ENCODE measurements at places on chromosomes 7 and 10.
A peak's percentile ranks its signal among the peaks of the same experiment; 100 is the strongest.

DNA sequence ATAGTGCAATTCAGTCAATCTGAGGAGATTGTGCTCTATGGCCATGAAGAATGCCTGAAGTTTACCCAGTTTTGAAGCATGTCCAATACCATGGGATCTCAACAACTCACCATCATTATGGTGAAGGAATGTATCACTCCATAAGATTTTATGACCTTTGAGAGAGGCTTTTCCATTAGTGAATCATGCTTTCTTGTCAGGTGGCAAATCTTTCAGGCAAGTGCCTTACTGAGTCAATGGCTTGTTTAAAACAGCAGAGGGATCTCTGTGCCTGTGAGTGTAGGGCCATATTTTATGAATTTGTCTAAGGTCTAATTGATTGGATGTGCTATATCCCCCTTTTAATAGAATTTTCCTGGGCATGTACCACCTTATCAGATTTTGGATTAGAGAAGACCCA lies 131.5 kb downstream of the CCDC7 start:
- no peak for DNase-seq

DNA sequence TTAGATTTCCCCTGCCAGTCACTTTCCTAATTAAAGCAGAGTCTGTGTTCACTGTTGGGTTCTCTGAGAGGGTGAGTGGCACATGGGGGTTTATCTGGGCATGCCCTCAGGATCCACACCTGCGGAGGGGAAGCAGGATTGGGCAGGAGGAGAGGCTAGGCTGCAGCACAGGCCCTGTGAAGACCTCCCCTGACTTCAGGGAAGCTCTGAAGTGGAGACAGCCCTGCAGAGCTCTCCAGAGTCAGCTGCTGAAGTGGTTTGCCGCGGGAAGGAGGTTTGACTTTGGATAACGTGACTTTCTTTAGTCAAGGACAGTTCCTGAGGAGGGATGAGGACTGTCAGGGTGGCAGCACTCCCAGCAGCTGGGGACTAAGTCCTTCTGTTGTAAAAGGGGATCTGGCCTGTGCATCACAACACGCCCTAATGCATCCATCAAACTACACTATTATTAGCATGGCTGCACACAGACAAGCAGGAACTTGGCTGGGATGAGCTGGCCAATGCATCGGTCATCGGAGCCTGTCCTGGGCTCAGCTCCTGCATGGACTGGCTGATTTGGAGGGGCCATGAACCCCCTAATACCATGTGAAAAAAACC lies 50.9 kb upstream of the LEP start:
- DNase-seq: no peak

- no peak for DNase-seq
Observed at GRCh38 chr10:112426111-112426510, 20.6 kb downstream of the ZDHHC6 start.

GRCh38 chr7:25964483-25964991 lies 187.5 kb upstream of the NFE2L3 start:
- no peak for DNase-seq

GRCh38 chr10:132462463-132463332 lies 65.7 kb downstream of the PWWP2B start:
- no peak for DNase-seq

GRCh38 chr10:113921561-113922370 lies 67.3 kb downstream of the NHLRC2 start:
- DNase-seq: no peak

- DNase-seq: no peak
Observed at GRCh38 chr10:118032564-118032963, 14.2 kb downstream of the RAB11FIP2 start.

GRCh38 chr7:11748884-11749283 lies 83.1 kb downstream of the THSD7A start:
- DNase-seq: peak; percentile 1

DNA sequence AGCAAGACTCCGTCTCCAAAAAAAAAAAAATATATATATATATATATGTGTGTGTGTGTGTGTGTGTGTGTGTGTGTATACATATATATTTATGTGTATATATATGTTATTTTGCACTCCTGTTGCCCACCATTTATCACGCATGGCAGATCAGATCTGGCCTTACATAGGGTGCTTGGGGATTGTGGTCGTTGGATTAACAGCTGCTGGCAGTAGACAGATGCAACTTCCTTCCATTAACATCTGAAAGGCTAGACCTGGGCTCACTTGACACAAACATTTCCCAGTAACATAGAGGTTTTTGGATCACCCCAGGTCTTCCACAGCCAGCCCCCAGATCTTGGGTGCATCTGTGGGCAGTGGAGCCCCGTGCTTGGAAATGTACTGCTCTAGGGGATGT lies 40.8 kb upstream of the DLD start:
- no peak for DNase-seq

- no peak for DNase-seq
Observed at GRCh38 chr10:132868995-132869394, 73.4 kb downstream of the CFAP46 start.

DNA sequence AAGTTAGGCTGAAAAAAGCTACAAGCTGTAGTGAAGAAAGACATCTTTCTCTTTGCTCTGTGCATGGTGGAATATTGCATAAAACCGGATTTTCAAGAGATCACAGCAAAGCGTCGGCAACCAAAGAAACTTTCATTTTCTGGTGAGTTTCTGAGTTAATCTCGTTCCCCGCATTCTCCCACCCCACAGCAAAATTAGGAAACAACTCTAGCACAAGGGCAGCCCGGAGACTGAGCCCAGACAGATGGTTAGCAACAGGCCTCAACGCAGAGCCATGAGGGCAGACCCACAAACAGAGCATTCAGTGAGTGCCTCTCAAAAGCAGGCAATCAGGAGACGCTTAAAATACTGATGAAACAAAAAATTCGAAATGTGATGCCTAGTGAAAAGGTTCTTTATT lies 396.1 kb upstream of the KLF6 start:
- DNase-seq: no peak

- DNase-seq: no peak
Observed at GRCh38 chr10:77959384-77959783, 32.8 kb upstream of the DLG5 start.

DNA sequence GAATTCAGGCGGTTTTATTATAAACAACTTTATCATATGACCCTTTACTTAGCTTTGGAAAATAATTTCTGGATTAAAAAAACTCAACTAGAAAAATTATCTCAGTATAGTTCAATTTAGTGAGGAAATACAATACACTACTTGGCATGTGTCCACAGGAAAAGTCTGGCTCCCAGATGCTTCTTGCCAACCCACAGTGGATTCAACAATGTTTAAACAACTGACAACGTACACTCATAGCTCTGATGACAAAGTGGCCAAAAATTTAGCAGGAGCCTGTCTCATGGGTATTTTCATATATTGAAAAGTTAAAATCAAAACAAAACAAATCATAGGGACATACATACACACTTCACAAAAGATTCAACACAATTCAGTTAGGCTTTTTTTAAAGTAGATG lies 158.8 kb downstream of the SKAP2 start:
- DNase-seq: no peak

GRCh38 chr10:45280113-45280760 lies 35.2 kb downstream of the OR13A1 start:
- no peak for DNase-seq

DNA sequence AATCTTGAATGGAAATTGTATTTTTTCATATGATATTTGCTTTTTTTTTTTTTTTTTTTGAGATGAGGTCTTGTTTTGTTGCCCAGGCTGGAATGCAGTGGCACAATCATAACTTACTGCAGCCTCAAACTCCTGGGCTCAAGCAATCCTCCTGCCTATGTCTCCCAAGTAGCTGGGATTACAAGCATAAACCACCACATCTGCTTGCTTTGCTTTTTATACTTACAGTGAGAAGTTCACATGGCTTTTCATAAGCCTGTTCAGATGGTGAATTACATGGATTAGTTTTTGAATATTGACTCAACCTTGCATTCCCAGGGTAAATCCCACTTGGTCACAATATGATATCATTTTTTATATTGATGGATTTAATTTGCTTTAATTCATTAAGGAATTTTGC lies 22.0 kb downstream of the LRRD1 start:
- no peak for DNase-seq

DNA sequence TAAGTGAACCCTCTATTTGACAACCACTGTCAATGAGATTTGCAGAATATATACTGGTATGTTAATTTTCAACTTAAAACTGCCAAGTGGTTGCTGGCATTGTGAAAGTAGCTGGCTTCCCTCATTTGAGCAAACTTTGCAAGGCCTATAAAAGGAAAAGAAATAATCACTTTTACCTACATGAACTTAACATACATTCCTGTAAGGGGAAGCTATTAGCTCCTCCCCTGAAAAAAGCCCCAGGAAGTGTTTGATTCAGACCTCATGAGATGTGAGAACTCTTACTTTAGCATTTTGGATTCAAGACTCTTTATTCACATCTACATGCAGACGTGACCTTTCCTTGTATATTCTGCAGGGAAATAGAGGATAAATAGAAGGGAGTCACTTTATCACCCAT lies 175.6 kb downstream of the OTUD1 start:
- DNase-seq: no peak

GRCh38 chr7:118735441-118735840 lies 510.9 kb downstream of the ANKRD7 start:
- DNase-seq: no peak

GRCh38 chr7:106457678-106458077 lies 172.9 kb upstream of the NAMPT start:
- no peak for DNase-seq

GRCh38 chr7:7764520-7765396 lies 46.4 kb upstream of the RPA3 start:
- no peak for DNase-seq

- no peak for DNase-seq
Observed at GRCh38 chr10:48502791-48503190, 102.1 kb downstream of the ARHGAP22 start.

DNA sequence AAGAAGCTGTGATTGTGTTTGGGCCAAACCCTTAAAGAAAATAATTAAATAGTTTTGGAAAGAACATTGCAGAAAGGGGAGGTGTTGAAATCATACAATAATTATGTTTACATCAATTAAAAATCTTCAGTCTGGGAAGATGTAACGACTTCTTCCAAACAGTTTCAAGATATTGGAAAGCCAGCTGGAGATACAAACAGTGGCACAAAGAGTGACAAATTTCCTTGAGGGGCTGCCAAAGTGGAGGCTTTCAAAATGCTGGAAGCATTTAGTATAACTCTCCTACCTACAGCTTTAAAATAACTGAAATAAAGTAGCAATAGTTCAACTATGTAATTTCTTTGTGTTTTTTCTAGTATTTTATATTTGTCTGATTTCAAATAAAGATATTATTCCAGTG lies 405.0 kb downstream of the DNAJB9 start:
- DNase-seq: no peak

- DNase-seq: no peak
Observed at GRCh38 chr7:157668221-157668883, 331.5 kb downstream of the DNAJB6 start.

All from HCT116 (cell line).